Sigmoid colon (tissue), 7 donors: ENCODE measurements at places on chromosomes 12 and 14. TPM values are rescaled to one million over a fixed set of nuclear protein-coding genes. Genes with fewer than 3 reads are reported as not detected.

Gene TAS2R13
- polyA plus RNA-seq, result not detected

Gene UBE3B
- 15.3 TPM for polyA plus RNA-seq

Gene CIDEB
- 8.6 TPM for polyA plus RNA-seq

Gene PAPLN
- polyA plus RNA-seq, result 13.6 TPM

Gene CACNB3
- 21.0 TPM for polyA plus RNA-seq

Gene TGM1
- polyA plus RNA-seq, result 2.7 TPM

Gene HOXC5
- polyA plus RNA-seq, result not detected

Gene TAS2R43
- not detected for polyA plus RNA-seq

Gene ARHGDIB
- 93.4 TPM for polyA plus RNA-seq

Gene MEG3
- 18.0 TPM for polyA plus RNA-seq
